ENCODE measurements at places on chromosomes 5 and 9.

DNA sequence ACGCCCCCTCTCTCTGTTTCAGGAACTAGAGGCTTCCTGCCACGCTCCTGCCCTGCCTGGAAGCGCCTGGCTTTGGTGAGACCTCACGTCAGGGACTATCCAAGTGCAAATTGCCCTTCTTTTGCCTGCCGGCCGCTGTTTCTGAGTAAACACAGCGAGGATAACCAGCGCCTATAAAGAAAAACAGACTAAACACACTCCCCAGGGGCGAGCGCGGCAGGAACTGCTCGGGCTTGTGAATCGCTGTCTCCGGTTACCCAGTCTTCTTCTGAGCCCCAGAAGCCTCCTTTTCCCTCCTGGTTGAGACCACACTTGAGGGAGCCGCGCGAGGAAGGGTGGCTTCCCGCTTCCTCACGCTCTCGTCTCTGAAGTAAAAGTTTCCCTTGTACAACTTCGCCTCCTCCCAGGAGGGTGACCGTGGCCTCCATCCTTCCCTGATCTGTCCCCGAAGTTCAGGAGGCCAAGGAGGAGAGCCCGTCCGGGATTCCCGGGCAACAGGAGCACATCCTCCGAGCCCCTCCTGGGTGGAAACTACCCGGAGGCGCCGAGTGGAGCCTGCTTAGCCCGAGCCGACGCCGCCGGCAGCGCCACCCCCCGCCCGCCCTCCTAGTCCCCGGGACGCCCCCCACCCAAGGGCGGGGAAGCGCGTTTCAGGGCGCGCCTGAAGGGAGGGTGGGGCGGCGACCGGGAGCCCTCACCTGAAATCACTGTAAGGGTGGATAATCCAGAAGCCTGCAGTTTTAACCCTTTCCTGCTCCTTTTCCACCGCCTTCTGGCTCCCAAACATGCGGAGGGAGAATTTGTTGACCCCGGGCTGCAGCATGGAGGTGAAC, 993 bp downstream of the HCN1 start:
- H3K27ac ChIP-seq, result no peak overlapping the region
- H3K36me3 ChIP-seq, result peaks cover 3% of the 10 kb centered on the region
- peaks cover 5% of the 10 kb centered on the region for H3K4me1 ChIP-seq

DNA sequence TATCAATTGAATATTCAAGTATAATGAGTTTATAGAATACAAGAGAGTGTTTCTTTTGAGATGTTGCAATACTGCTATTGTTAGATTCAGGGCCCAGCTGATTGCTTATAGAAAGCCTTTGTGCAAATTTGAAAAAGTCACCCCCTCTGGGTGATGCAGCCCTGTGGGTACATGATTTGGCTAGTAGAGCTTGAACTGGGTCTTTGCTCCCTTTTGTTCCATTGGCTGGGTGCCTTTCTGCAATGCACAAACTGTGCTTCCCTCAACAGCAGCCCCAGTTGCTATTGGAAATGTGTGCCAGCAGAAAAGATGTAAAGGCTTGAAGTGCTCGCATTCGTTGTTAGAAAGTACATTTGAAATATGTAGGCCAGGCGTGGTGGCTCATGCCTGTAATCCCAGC, 61.8 kb upstream of the CEMIP2 start:
- no peak overlapping the region for H3K27ac ChIP-seq
- H3K4me1 ChIP-seq, result no peaks in the 10 kb centered on the region
- peaks cover 1% of the 10 kb centered on the region for H3K36me3 ChIP-seq

- H3K36me3 ChIP-seq, result no peaks in the 10 kb centered on the region
- H3K27ac ChIP-seq, result no peak overlapping the region
- DNase-seq, result no peak
- no peak overlapping the region for H3K4me3 ChIP-seq
Observed at GRCh38 chr5:152505442-152506042, 100.5 kb upstream of the NMUR2 start.

GRCh38 chr9:93291536-93292287, 107.8 kb downstream of the WNK2 start:
- no peak overlapping the region for H3K4me3 ChIP-seq
- no peak for DNase-seq
- no peaks in the 10 kb centered on the region for H3K4me1 ChIP-seq
- no peak overlapping the region for H3K27ac ChIP-seq

- peaks cover 74% of the 10 kb centered on the region for H3K27me3 ChIP-seq
- no peak overlapping the region for H3K27ac ChIP-seq
- peaks cover 22% of the 10 kb centered on the region for H3K4me1 ChIP-seq
- DNase-seq, result no peak
- no peak overlapping the region for H3K4me3 ChIP-seq
Observed at GRCh38 chr5:38455796-38456330, 100.6 kb downstream of the LIFR start.

- H3K4me3 ChIP-seq, result no peak overlapping the region
- no peaks in the 10 kb centered on the region for H3K27me3 ChIP-seq
- H3K36me3 ChIP-seq, result peaks cover 2% of the 10 kb centered on the region
- no peak overlapping the region for H3K27ac ChIP-seq
- no peak for DNase-seq
Observed at GRCh38 chr5:149437391-149438040, 58.4 kb upstream of the IL17B start.

DNA sequence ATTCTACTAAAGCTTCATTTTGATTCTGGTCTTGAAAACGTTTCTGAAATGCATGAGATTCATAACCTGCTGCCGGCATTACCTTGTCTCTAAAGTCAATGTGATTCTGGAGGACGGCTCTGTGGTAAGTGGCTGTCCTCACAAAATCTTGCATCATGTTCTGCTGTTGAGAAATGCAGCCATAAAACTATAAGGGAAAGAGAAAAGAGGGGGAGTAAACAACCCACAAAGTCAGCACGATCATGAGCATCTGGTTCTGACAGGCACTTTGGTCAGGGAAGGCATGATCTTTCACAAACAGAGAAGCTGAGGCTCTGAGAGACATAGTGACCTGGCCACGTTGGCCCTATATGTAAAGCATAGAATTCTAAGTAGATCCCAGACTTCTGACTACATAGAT, 168.9 kb upstream of the PUM3 start:
- no peaks in the 10 kb centered on the region for H3K27me3 ChIP-seq
- no peaks in the 10 kb centered on the region for H3K4me1 ChIP-seq
- H3K36me3 ChIP-seq, result no peaks in the 10 kb centered on the region
- no peak for DNase-seq
- no peak overlapping the region for H3K27ac ChIP-seq

DNA sequence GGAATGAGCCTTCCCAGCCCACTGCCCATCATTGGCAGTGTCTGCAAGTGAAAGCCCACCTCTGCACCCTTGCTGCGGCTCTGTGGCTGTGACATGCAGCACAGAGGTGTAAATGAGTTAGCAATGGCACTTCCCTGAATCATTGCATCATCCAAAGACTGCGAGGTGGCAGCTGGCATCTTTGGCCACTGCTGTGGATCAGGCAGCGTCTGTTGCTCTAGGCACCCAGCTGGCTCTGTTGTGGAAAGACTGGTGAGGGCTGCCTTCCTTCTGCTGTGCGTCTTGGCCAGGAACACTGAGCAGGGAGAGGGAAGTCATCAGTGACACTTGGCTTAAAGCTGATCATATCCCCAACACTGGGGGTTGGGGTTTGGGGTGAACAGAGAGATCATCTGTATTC, 64.5 kb downstream of the MFAP3 start:
- H3K36me3 ChIP-seq, result no peaks in the 10 kb centered on the region
- H3K4me3 ChIP-seq, result no peak overlapping the region
- peaks cover 3% of the 10 kb centered on the region for H3K27me3 ChIP-seq
- no peak overlapping the region for H3K27ac ChIP-seq
- no peak for DNase-seq
- no peaks in the 10 kb centered on the region for H3K4me1 ChIP-seq

DNA sequence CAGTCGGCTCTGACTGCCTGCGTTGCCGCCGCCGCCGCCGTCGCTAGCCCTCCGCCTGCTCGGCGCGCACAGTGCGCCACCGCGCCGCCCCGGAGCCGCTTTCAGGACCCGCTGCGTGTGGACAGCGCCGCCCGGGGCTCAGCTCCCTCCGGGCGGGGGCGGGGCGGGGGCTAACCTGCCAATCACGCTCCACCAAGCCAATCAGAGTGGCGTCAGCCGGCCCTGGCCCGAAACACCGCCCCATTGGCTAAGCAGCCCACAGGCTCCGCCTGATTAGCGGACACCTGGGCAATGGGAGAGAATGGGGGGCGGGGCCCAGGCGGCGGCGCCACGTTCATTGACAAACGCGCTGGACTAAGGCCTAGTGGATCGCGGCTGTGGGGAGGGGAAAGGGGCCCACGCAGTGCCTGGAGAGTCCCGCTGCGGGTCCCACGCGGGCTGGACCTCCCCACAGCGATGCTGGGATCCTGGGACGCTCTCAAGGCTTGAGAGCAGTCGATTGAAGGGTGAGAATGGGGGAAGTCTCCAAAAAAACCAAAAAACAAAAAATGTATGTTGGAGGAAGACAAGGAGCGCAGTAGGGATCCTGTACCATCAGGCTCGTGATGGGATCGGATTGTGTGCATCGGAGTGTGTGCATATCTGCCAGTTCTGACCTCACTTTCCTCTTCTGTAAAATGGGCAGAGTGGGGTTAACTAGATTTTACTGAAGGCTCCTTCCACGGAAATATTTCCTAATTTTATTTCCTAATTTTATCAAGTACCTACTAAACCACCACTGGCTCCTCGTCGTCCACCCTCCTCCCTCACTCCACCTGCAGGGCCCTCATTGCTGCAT, 6.3 kb downstream of the PAX5 start:
- H3K4me1 ChIP-seq, result peaks cover 8% of the 10 kb centered on the region
- DNase-seq, result peak; percentile 80
- peak overlapping the region; percentile 70 for H3K4me3 ChIP-seq
- peaks cover 87% of the 10 kb centered on the region for H3K27me3 ChIP-seq
- H3K27ac ChIP-seq, result peak overlapping the region; percentile 36

DNA sequence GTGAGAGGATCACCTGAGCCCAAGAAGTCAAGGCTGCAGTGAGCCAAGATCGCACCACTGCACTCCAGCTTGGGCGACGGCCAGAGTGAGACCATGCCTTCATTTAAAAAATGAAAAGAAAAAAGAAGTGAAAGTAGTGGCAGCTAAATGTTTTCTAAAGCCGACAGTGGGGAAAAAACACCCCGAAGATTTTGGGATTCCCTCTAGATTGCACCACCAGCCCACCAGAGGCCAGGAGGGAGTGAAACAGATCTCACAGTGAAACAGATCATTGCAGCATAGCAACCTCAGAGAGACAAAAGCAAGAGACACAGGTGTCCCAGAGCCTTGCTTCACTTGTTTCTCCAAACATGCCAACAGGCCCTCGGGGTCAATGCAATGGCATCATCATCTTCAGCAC, 156.8 kb downstream of the PAX5 start:
- H3K4me1 ChIP-seq, result no peaks in the 10 kb centered on the region
- H3K4me3 ChIP-seq, result no peak overlapping the region
- peaks cover 11% of the 10 kb centered on the region for H3K27me3 ChIP-seq
- DNase-seq, result no peak
- no peaks in the 10 kb centered on the region for H3K36me3 ChIP-seq

- no peak for DNase-seq
- H3K4me1 ChIP-seq, result peaks cover 32% of the 10 kb centered on the region
- H3K27ac ChIP-seq, result no peak overlapping the region
- peaks cover 4% of the 10 kb centered on the region for H3K27me3 ChIP-seq
Observed at GRCh38 chr5:56175021-56175420, 58.1 kb downstream of the ANKRD55 start.

DNA sequence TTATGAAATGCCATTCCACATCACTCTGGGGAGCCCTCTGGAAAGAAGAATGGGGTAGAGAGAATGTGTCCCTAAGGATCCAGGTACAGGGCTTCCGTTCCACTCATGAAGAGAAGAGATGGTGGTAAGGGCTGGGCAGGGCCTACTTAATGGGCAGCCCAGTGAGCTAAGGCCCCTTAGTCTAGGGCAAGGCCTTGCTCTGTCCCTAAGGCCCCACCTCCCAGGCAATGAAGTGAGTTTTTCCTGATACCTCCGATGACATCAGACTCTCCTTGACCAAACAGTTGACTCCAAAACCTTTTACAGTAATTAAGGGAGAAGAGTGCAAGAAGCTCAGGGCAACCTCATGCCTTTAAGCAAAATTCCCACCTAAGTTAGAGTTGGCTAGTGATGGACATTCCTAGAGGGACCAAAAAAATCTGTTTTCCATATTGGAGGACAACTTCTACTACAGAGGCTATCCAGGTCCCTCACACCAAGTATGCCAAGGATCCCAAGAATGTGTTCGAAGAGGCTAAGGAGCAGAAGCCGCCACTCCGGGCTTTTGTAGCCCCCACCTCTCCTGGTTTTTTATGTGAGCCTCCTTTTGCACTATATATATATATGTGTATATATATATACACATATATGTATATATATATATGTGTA, 5.9 kb downstream of the KLF9 start:
- H3K4me3 ChIP-seq, result no peak overlapping the region
- DNase-seq, result no peak
- peaks cover 15% of the 10 kb centered on the region for H3K36me3 ChIP-seq
- H3K27me3 ChIP-seq, result no peaks in the 10 kb centered on the region

- peaks cover 3% of the 10 kb centered on the region for H3K27me3 ChIP-seq
- H3K27ac ChIP-seq, result no peak overlapping the region
- DNase-seq, result no peak
- peaks cover 8% of the 10 kb centered on the region for H3K4me1 ChIP-seq
Observed at GRCh38 chr9:99515093-99515492, 293.0 kb downstream of the SEC61B start.

GRCh38 chr5:635306-636055, 23.3 kb downstream of the CEP72 start:
- peaks cover 21% of the 10 kb centered on the region for H3K36me3 ChIP-seq
- DNase-seq, result no peak
- no peaks in the 10 kb centered on the region for H3K27me3 ChIP-seq
- H3K4me3 ChIP-seq, result no peak overlapping the region
- no peaks in the 10 kb centered on the region for H3K4me1 ChIP-seq

DNA sequence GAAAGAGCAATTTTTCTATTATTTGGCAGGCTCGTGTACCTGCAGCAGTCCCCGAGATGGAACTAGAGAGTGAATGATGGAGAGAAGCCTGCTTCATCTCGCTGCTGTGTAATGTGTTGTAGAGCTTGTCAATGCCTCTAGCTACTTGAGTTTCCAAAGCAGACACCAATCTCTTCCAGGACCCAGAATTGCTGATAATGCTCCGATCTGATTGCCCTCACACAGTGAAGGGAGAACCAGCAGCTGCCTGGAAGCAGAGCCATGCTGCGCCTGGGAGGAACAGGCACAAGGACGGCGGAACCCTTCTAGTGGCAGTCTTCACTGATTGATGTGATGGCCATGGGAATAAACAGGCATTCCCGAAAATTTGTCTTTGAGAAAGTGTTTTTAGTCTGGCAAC, 288.0 kb downstream of the ICE1 start:
- no peak for DNase-seq
- H3K27ac ChIP-seq, result no peak overlapping the region
- no peak overlapping the region for H3K4me3 ChIP-seq
- no peaks in the 10 kb centered on the region for H3K27me3 ChIP-seq

- peak overlapping the region; percentile 77 for H3K27ac ChIP-seq
- peaks cover 75% of the 10 kb centered on the region for H3K4me1 ChIP-seq
- H3K4me3 ChIP-seq, result peak overlapping the region; percentile 49
- DNase-seq, result peak; percentile 52
- H3K36me3 ChIP-seq, result peaks cover 8% of the 10 kb centered on the region
Observed at GRCh38 chr9:109416135-109416706, 81.9 kb downstream of the PTPN3 start.
